Colonic mucosa (tissue), 4 donors: ENCODE measurements at places on chromosomes 5 and 9. TPM values are rescaled to one million over a fixed set of nuclear protein-coding genes. Genes with fewer than 3 reads are reported as not detected.

- H3K4me1 ChIP-seq: no peaks in the 10 kb centered on the region
- no peak overlapping the region for H3K4me3 ChIP-seq
- no peaks in the 10 kb centered on the region for H3K27me3 ChIP-seq
- no peak overlapping the region for H3K27ac ChIP-seq
- no peaks in the 10 kb centered on the region for H3K36me3 ChIP-seq
- no peak for DNase-seq
Measured at GRCh38 chr5:165805756-165806155, 2300.3 kb downstream of the MAT2B start.

DNA sequence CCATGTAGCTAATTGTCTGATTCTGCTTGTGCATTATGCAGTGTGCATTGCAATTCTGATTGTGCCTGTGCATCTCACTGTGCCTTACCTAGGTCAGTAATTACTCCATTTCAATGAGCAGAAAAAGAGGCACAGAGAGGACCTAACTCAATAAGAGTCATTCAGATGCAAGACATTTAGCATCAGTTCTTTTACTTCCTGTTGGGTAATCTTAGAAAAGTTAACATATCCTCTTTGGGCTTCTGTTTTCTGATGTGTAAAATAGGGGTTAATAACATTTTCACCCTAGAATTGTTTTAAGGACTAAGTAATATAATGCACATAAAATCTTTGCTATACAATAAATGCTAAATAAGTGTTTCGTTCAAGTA, 7.0 kb upstream of the DCTN4 start:
- no peaks in the 10 kb centered on the region for H3K27me3 ChIP-seq
- H3K4me3 ChIP-seq: no peak overlapping the region
- H3K27ac ChIP-seq: no peak overlapping the region
- H3K4me1 ChIP-seq: no peaks in the 10 kb centered on the region
- DNase-seq: no peak

Gene CTNND2
- 1.1 TPM for total RNA-seq

- H3K27ac ChIP-seq: no peak overlapping the region
- no peaks in the 10 kb centered on the region for H3K27me3 ChIP-seq
- H3K4me3 ChIP-seq: no peak overlapping the region
- H3K4me1 ChIP-seq: no peaks in the 10 kb centered on the region
- H3K36me3 ChIP-seq: peaks cover 1% of the 10 kb centered on the region
- DNase-seq: no peak
Measured at GRCh38 chr5:128156521-128156920, 73.0 kb downstream of the SLC12A2 start.

- H3K4me3 ChIP-seq: no peak overlapping the region
- DNase-seq: no peak
- no peaks in the 10 kb centered on the region for H3K27me3 ChIP-seq
- H3K27ac ChIP-seq: no peak overlapping the region
- no peaks in the 10 kb centered on the region for H3K36me3 ChIP-seq
Measured at GRCh38 chr9:131781069-131781468, 41.2 kb upstream of the RAPGEF1 start.

Gene RAB3C
- total RNA-seq: 1.2 TPM

GRCh38 chr5:54242297-54242696, 68.1 kb downstream of the ARL15 start:
- no peak for DNase-seq
- H3K4me3 ChIP-seq: no peak overlapping the region
- no peaks in the 10 kb centered on the region for H3K4me1 ChIP-seq
- H3K36me3 ChIP-seq: no peaks in the 10 kb centered on the region

GRCh38 chr5:143311428-143311827, 92.1 kb downstream of the NR3C1 start:
- H3K4me1 ChIP-seq: no peaks in the 10 kb centered on the region
- no peak overlapping the region for H3K4me3 ChIP-seq
- no peaks in the 10 kb centered on the region for H3K36me3 ChIP-seq
- no peaks in the 10 kb centered on the region for H3K27me3 ChIP-seq
- no peak for DNase-seq
- no peak overlapping the region for H3K27ac ChIP-seq

Gene PCDHGA11
- total RNA-seq: 1.3 TPM

- H3K27ac ChIP-seq: no peak overlapping the region
- H3K36me3 ChIP-seq: no peaks in the 10 kb centered on the region
- no peak overlapping the region for H3K4me3 ChIP-seq
- H3K4me1 ChIP-seq: no peaks in the 10 kb centered on the region
- no peaks in the 10 kb centered on the region for H3K27me3 ChIP-seq
- DNase-seq: no peak
Measured at GRCh38 chr5:44183753-44184152, 205.5 kb downstream of the FGF10 start.

GRCh38 chr5:39131210-39132127, 57.3 kb upstream of the RICTOR start:
- H3K4me1 ChIP-seq: no peaks in the 10 kb centered on the region
- H3K4me3 ChIP-seq: no peak overlapping the region
- H3K27ac ChIP-seq: no peak overlapping the region
- no peaks in the 10 kb centered on the region for H3K27me3 ChIP-seq
- H3K36me3 ChIP-seq: no peaks in the 10 kb centered on the region

Gene ADCY2
- total RNA-seq: 1.9 TPM

- no peak overlapping the region for H3K4me3 ChIP-seq
- H3K36me3 ChIP-seq: no peaks in the 10 kb centered on the region
- no peaks in the 10 kb centered on the region for H3K27me3 ChIP-seq
- no peaks in the 10 kb centered on the region for H3K4me1 ChIP-seq
- DNase-seq: no peak
Measured at GRCh38 chr5:100551183-100551582, 16.0 kb downstream of the FAM174A start.

DNA sequence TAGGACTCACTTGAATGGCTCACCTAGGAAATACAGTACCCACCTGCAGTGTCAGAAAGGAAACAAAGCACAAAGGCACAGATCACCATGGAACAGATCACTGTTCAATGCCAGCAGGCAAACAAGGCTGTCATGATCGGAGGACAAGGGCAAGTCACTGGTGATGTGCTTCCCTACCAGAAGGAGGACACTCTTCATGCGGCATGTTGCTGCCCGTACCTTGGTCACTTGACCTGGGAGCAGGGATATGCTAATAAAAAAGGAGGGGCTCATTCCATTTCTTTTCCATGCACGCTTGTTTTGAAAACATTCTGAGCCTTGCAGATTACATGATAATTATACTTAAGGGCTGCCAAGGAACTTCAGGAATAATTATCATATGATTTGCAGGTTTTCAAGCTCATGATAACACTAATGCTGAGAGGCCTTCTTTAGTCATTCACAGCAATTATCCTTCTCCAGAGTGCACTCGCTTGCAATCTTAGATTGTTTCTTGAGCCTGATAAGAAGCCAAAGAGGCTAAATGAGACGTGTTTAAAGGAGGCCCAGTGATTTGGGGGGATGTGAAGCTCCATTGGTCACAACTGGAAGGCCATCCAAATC, 36.1 kb upstream of the STARD4 start:
- H3K27me3 ChIP-seq: no peaks in the 10 kb centered on the region
- DNase-seq: no peak
- H3K36me3 ChIP-seq: no peaks in the 10 kb centered on the region
- H3K4me1 ChIP-seq: no peaks in the 10 kb centered on the region

GRCh38 chr5:107876261-107876660, 205.5 kb upstream of the EFNA5 start:
- no peak overlapping the region for H3K4me3 ChIP-seq
- no peaks in the 10 kb centered on the region for H3K36me3 ChIP-seq
- no peaks in the 10 kb centered on the region for H3K4me1 ChIP-seq
- H3K27ac ChIP-seq: no peak overlapping the region
- no peak for DNase-seq

- H3K27me3 ChIP-seq: no peaks in the 10 kb centered on the region
- H3K4me3 ChIP-seq: no peak overlapping the region
- H3K27ac ChIP-seq: no peak overlapping the region
- DNase-seq: no peak
Measured at GRCh38 chr5:78760366-78760765, 111.8 kb upstream of the LHFPL2 start.

GRCh38 chr5:120823328-120823727, 359.2 kb downstream of the PRR16 start:
- H3K4me1 ChIP-seq: no peaks in the 10 kb centered on the region
- no peaks in the 10 kb centered on the region for H3K36me3 ChIP-seq
- H3K4me3 ChIP-seq: no peak overlapping the region
- DNase-seq: no peak
- H3K27ac ChIP-seq: no peak overlapping the region
